ENCODE measurements at places on chromosomes 3 and 15.
A peak's percentile ranks its signal among the peaks of the same experiment; 100 is the strongest.

- DNase-seq = no peak
Observed at GRCh38 chr3:98406034-98406433, 15.6 kb downstream of the OR5K3 start.

DNA sequence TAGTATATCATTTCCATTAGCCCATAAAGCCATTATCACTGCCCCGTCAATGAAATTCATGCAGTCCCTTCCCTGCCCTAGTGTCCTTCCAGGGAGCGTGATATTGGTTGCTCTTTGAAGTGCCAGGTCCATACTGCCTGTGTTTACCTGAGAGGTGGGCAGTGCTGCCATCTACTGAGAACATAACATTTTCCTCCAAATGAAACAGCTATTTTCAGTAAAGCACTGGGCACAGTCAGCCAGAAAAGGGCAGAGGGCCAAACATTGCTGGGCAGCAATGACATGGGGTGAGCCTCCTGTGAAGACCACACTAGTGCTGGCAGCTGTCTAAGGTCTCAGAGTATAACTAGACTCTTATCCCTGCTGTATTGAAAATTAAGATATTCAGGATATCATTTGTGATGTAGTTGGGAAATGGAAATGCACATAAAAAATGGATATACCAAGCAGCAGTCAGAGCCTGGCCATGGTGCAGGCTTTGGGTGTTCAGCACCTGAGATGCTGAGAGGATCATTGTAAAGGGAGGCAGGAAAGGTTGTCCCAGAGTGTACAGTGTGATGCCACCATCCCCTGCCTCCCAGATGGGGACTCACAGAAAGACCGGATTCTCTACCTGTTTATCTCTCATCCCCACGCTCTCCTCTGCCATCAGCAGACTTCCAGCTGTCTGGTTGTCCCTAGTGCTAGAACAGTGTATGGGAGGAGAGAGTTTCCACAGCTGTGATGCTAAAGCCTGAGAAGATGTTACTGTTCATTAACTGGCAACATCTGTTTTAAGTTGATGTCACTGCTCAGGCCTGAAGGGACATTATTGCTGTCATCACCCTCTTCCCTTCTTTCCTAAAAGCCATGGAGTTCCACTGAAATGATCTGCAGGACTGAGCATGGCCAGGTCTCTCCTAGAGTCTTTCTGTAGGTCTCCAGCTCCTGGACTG, 108.8 kb downstream of the ARNT2 start:
- no peak for DNase-seq

DNA sequence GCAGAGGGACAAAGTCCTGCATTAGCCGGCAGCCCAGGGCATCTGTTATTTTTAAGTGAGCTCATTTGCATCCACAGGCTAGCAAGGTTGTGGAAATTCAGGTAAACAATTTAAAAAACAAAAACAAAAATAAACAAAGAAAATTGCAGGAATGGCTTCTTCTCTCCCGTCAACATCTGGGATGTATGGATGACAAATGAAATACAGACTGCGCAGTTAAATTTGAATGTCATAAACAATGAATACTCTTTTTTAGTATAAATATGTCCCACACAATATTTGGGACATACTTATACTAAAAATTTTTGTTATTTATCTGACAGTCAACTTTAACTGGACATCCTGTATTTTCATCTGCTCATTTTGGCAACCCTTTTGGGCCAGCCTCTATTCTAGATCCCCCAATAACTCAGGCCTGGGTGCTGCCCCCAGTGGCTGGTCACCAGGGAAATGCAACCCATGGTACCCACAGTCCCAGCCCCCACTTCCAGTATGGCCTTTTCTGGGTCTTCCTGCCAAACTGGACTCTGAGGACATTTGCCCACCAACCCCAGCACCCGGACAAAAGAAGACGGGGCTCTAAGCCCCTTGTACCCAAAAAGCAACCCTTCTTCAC, 12.7 kb downstream of the GRM2 start:
- no peak for DNase-seq

GRCh38 chr15:98690272-98690950, 42.1 kb downstream of the IGF1R start:
- DNase-seq = no peak

DNA sequence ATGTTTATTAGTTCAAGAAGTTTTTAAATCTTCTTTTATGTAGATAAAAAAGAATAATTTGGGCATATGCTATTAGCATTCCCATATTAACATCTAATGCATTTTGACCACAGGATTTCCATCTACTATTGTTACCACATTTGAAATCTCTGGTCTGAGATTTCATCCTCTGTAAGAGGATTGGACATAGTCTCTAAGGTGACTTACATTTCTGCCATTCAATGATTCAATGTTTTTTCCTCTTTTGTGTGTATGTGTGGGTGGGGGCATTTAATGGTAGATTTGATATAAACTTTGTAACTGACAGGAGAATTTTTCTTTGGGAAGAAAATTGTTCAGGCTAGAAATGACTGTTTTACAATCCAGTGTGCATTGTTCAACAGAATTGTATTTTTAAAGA, 307.3 kb upstream of the RBMS3 start:
- no peak for DNase-seq

GRCh38 chr3:136270179-136270578, 20.0 kb downstream of the PCCB start:
- DNase-seq = no peak

- no peak for DNase-seq
Observed at GRCh38 chr3:26997226-26997625, 372.0 kb downstream of the NEK10 start.

DNA sequence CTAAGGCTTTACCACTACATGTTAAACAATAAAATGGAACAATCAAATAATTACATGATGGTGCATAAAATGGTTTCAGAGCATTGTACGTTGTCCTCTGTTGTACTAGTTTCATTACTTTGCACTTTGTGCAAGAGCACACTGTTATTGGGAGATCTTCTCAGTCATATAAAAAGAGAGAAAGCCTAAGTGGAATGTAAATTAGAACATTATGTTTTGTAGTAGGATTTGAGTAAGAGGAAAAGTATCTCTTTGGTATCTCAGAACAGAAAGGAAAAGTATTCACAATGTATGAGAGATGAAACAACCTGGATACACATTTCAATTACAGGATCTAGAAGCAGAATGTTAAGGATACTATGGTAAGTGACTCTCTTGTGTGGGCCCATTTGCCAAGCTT, 26.9 kb upstream of the PLSCR2 start:
- no peak for DNase-seq

DNA sequence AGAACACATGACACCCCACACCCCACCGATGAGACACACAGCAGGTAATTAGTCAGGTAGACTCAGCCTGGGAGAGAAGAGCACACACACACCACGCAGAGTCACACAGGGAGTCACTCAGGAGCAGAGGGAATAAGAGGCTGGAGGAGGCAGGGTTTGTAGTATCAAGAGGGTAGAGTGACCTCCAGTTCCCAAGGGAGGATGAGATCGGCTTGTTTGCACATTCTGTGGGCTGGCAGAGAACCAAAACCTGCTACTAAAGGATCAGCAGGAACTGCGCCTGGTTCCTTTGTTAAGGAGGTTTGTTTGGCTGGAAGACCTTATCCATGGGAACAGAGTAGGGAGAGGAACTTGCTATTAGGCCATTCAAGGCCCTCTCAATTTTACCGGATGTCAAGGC, 281.4 kb upstream of the SLCO3A1 start:
- DNase-seq = no peak

DNA sequence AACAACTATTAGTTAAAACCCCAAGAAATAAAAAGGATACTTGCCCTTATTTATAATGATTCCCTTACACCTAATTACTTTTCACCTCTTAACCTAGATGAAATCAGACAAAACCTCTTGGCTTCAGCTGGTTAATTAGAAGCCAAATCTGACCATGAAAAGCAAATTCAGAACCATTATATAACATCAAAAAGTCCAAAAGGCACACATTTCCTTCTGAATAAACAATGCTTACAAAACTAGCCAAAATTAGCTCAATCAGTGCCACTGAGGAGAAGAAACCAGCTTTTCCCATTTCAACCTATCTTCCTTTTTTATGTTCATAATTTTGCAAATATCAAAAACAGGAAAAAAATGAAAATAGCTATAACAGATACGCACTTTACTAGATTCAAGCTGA, 3.2 kb downstream of the EHHADH start:
- DNase-seq = no peak

DNA sequence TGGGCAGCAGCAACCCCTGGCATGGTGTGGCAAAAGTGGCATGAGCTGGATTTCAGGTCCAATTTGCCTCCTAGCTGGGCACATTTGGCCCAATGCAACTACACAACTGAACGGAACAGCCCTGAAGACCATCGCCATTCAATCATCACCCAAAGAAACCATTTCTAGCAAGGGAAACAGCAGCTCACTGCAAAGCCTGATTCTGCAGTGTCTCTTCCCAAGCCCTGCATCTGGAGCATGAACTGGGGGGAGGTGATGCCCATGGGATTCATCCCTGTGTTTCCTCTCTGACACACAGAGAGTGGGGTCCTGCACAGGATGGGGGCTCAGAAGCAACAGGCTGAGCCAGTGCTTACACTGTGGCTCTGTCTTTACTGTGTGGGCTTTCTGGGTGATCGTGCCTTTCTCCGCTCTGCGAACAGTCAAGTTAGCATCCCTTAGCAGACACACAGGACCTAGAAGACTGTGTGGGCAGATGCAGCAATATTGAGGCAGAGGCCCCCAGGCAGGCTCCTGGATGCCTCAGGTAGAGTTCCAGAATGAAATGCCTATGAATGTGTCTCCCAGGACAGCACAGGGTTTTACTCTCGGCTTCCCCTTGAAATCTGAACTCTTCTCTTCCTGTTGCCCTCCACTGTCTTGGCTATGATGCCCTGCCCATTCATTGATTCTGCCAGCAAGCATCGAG, 91.1 kb upstream of the ALDH1A3 start:
- DNase-seq = no peak

- DNase-seq = no peak
Observed at GRCh38 chr15:42483677-42484076, 7.3 kb downstream of the ZNF106 start.

GRCh38 chr15:40115670-40116093, 7.0 kb upstream of the BMF start:
- DNase-seq = no peak

GRCh38 chr3:193021506-193022010, 103.9 kb upstream of the MB21D2 start:
- DNase-seq = no peak

GRCh38 chr3:171417813-171418212, 42.4 kb downstream of the TNIK start:
- peak; percentile 22 for DNase-seq

DNA sequence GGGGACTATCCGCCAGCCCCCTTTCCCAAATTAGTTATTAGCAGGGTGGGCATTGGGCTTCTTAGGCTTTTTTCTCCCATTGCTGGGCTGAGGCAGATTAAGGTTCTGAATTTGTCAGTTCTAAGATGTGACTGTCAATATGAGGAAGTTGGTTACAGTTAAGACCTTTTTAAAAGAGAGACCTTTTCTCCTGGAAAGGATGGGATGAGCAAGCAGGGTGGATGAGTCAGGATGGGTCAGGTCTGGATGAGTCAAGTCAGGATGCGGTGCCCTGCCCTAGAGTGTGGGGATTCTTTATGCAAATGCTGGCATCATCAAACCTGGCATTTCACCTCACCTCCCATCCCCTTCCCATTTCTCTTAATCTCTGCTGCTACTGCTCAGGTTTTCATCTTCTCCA, 1.9 kb downstream of the AEN start:
- peak; percentile 64 for DNase-seq

DNA sequence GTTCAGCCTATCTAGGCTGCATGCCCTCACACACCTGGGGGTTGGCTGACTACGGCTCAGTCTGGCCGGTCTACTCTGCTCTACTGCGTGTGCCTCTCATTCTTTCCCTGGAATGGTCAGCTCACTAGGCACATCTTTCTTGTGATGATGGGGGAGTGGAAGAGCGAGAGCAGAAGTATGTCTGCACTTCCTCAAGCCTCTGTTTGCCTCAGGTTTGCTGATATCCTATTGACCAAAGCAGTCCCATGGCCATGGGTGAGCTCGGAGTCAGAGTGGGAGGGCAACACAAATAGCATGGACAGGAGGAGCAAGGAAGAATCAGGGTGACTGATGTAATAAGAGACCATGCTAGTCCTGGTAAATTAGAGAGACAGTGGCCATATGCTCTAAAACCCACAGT, 167.9 kb upstream of the PRICKLE2 start:
- no peak for DNase-seq

GRCh38 chr3:12585181-12585580, 28.3 kb downstream of the MKRN2 start:
- no peak for DNase-seq

GRCh38 chr3:157268026-157268425, 108.1 kb upstream of the CCNL1 start:
- DNase-seq = no peak

- no peak for DNase-seq
Observed at GRCh38 chr15:85986741-85987140, 92.9 kb upstream of the AGBL1 start.

GRCh38 chr3:139248593-139249255, 95.1 kb upstream of the MRPS22 start:
- DNase-seq = no peak

GRCh38 chr15:31062310-31062847, 39.1 kb downstream of the TRPM1 start:
- DNase-seq = no peak

GRCh38 chr15:33016405-33017024, 178.0 kb downstream of the FMN1 start:
- no peak for DNase-seq

DNA sequence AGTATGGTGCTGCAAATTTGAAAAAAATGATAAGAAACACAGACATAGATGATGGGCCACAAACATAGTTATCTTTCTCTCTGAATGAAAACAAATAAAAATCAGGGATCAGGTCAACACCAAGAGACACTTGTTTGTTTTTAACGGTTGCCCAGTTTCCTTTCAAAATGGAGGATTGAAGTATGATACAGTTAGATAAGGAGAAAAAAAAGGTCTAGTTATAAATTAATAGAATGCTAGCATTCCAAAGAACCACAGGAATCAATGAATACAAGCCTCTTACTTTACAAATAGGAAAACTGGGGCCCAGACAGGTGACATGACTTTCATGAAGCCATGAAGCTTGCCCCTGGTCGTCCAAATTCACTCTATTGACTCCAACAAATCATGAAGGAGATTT, 305.1 kb downstream of the ZNF621 start:
- no peak for DNase-seq

- no peak for DNase-seq
Observed at GRCh38 chr3:120147072-120147871, 53.0 kb upstream of the GSK3B start.

DNA sequence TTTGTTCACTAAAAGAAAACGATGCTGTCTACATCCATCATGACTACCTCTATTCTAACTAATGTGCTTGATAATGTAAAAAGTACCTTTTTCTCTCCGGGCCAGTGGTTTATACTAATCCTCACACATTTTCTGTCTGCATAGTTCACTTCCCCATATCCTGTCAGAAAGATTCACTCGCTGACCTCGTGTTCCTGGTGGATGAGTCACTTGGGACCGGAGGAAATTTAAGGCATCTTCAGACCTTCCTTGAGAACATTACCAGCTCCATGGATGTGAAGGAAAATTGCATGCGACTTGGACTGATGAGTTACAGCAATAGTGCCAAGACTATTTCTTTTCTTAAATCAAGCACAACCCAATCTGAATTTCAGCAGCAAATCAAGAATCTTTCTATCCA, 33.8 kb downstream of the COL6A5 start:
- no peak for DNase-seq

All from amniotic stem cell (primary cell).